ENCODE measurements at places on chromosomes 5 and 9.

GRCh38 chr5:143557061-143557818, 153.8 kb upstream of the NR3C1 start:
- DNase-seq: no peak

DNA sequence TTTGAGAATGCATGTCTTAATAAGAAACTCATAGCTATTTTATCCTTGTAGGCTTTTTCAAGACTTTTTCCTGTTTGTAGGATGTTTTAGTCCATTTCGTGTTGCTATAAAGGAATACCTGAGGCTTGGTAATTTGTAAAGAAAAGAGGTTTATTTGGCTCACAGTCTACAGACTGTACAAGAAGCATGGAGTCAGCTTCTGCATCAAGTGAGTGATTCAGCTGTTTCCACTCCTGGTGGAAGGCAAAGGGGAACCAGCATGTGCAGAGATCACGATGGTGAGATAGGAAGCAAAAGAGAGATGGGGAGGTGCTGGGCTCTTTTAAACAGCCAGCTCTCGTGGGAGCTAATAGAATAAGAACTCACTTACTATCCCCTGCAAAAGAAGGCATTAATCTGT, 177.3 kb downstream of the ALDH1A1 start:
- no peak for DNase-seq

- no peak for DNase-seq
Measured at GRCh38 chr5:114362197-114362976, 517 bp downstream of the KCNN2 start.

DNA sequence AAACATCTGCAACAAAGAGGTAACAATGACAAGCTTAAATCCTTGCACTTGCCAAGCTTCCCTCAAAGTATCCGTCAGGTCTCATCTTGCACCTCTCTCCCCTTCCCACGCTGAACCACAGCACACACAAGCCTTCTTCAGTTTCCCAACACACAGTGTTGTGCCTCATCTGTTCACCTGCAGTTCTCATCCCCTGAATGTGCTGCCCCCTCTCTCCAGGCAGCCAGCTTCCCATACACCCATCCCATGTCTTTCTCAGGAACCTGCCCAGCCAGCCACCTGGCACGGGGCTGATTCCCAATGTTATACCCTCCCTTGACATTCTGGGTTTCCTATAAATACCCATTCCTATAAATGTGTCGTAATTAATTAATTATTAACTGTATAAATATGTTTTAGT, 314.8 kb downstream of the PRELID2 start:
- no peak for DNase-seq

- peak; percentile 16 for DNase-seq
Measured at GRCh38 chr5:176837707-176838115, 27.4 kb downstream of the UNC5A start.

DNA sequence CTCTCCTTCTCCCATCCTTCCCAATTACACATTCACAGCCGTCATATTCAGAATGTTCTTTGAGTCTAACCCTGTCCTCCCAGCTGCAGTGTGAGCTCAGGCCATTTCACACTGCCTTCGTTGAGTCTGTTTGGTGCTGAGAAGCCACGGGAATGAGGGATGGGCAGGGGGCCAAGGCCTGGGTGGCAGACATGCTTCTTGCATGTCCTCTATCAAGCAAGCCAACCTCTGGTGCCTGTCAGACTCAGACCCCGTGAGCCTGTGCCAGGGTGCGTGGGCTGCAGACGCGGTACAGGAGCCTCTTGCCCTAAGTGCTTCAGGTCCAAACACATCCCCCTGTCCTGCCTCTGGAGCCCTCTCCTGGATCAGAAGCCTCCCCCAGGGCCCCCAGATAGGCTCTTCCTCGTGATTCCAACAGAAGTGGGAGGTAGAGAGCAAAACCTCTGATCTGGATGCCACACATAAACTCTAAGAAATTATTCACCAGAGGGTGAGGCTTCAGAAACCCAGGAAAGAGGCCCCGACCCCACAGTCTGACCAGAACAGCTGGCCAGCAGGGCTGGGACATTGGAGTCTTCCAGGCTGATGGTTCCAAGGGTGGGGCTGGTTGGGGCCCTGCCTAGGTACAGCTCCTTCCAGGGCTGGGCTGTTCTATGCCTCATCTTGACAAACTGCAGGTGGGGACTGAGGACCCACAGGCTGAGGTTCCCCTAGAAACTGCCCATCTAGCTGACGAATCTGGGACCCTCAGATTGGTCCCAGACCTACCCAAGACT, 46.7 kb upstream of the CDKN2AIPNL start:
- DNase-seq: peak; percentile 52

DNA sequence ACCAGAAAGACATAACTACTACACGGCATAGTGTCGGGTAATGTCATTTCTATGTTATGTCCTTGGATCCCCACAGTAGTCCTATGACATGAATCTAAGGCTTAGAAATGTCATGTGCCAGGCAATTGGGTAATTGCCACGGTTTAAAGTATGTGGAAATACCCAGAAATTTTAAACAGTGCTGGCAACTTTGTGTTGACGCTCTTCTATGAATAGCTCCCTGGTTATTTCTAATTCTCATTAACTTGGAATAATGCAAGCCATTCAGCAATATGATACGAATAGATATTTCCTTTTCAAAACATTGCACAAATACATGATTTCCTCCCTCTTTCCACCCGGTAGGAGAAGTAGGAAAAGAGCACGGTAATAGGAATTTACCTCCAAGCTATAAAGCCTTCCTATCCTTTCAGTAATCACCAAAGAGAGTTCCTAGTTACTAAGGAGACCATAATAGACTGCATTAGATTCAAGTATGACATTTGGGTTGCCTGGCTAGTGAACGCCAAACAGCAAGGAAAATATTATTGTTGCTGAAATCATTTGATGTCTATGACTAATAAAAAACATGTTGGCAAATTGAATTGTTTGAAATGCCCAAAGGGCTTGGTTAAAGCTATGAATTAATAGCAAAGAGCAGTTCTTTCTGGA, 168.4 kb downstream of the CCDC192 start:
- DNase-seq: no peak

DNA sequence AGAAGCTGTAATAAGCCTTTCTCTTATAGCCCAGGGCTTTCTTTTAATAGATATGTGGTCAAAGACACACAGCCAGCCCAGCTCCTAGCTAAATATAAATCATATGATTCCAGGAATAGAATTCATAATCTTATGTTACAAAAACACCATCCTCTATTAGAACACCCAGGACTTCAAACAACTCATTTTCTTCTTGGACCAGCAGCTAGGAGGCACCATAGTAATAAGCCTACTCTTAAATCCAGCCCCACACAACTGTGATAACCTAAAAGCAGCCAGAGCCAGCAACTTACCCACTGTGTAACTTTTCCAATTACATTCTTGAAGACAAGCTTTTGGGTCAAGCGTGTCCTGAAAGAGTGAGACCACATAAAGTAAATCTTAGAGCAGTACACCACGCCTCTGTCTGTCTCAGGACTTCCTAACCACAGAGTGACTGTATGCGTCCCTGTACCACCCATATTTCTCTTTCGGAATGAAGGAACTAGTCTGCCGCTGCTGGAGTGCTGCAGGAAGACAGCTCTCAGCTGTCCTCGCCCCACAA, 223.8 kb downstream of the TLE1 start:
- no peak for DNase-seq

GRCh38 chr5:39014561-39014960, 59.6 kb downstream of the RICTOR start:
- DNase-seq: peak; percentile 64

- peak; percentile 82 for DNase-seq
Measured at GRCh38 chr9:115694014-115694413, 459.6 kb upstream of the PAPPA start.

GRCh38 chr9:100317706-100318105, 35.0 kb downstream of the TEX10 start:
- DNase-seq: no peak

DNA sequence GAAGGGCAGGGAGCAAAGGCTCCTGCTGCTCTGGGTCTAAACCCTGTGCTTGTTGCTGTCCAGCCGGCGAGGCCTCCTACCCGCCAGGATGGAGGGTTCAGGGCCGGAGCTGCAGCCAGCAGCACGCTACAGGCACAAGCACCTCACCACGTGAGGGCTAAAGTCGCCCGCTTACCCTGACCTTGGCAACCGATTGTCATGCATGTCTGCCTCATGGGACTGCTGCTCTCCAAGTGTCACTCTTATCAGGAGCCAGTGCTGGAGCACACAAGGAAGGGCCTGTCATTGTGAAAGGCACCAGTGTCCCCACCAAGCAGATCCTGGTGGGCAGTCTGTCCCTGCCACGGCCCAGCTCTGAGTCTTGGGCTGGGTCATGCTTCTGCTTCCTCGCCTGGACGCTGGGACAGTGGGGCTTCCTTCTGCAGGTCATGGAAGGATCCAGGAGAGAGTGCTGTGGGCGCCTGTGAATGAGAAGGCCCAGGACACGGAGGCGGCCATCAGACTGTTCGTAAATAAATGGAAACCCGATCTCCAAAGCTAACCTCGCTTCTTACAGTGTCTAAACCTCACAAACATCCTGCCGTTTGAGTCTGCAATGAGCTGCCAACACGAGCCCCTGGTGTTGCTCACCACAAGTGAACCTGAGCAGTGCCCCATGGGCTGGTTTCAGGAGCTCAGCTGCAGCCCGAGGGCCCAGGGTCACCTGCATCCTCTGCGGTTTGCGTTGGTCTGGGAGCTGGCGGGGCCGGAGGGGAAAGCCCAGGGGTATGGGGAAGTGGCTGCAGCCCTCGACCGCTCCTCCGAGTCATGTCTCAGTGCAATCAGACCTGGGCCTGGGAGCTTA, 58.2 kb upstream of the RXRA start:
- DNase-seq: no peak

- DNase-seq: no peak
Measured at GRCh38 chr5:133746834-133747233, 134.5 kb upstream of the FSTL4 start.

DNA sequence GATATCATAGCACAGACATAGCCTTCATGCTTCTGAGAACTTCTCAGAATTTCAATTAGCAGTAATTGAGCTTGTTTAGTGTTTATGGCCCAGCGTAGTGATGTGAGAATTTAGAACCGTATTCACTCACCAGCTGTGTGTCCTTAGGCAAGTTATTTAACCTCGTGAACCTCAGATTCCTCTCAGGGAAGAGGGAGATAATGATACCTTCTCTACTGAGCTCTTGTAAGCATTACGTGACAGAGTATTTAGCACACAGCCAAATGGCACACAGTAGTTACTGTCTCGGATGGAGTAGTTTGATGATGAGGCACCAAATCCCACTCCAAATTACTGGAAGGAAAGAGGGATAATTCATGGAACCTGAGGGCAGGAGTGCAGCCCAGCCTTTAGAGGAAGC, 429.3 kb downstream of the CCDC171 start:
- no peak for DNase-seq

Data from epithelial cell of proximal tubule (primary cell).